ENCODE measurements at places on chromosomes 6 and 20. TPM values are rescaled to one million over a fixed set of nuclear protein-coding genes. Genes with fewer than 3 reads are reported as not detected.
A peak's percentile ranks its signal among the peaks of the same experiment; 100 is the strongest.

The PAX1 gene
- total RNA-seq = not detected

The POM121L2 gene
- total RNA-seq = not detected

The CFAP206 gene
- total RNA-seq = 0.28 TPM

DNA sequence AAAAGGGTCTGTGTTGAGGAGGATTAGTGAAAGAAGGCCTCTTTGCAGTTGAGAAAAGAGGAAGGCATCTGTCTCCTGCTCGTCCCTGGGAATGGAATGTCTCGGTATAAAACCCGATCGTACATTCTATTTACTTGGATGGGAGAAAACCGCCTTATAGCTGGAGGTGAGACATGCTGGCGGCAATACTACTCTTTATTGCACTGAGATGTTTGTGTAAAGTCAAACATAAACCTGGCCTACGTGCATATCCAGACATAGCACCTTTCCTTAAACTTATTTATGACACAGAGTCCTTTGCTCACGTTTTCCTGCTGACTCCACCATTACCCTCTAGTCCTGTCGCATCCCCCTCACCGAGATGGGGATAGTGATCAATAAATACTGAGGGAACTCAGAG lies 4.5 kb downstream of the TDP2 start:
- peaks cover 37% of the 10 kb centered on the region for H3K36me3 ChIP-seq
- no peak overlapping the region for H3K4me3 ChIP-seq

GRCh38 chr20:34951252-34951651 lies 4.4 kb downstream of the GSS start:
- H3K27me3 ChIP-seq = no peaks in the 10 kb centered on the region
- no peaks in the 10 kb centered on the region for H3K36me3 ChIP-seq
- H3K4me1 ChIP-seq = peaks cover 22% of the 10 kb centered on the region
- H3K4me3 ChIP-seq = no peak overlapping the region
- H3K27ac ChIP-seq = peak overlapping the region; percentile 96
- no peak for DNase-seq

DNA sequence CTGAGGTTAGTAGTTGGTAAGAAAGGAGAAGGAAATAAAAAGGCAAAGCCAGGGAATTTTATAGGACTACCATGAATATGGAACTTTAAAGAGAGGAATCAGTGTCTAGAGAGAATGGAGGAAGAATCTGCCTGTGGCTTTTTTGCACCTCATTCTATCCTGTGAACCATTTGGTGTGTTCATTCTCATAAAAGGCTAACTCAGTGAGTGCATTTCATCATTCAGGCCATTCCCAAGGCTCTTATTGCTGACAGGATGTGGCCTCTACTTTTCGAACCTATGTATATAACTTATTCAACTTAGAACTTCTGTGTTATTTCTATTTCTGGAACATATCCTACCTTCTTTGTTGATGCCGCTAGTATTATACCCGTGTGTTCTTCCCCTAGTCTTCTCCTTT lies 27.1 kb downstream of the HSF2 start:
- H3K27ac ChIP-seq = no peak overlapping the region
- H3K4me3 ChIP-seq = no peak overlapping the region
- DNase-seq = no peak
- H3K4me1 ChIP-seq = no peaks in the 10 kb centered on the region
- peaks cover 84% of the 10 kb centered on the region for H3K36me3 ChIP-seq

- no peaks in the 10 kb centered on the region for H3K27me3 ChIP-seq
- no peaks in the 10 kb centered on the region for H3K4me1 ChIP-seq
- no peak overlapping the region for H3K4me3 ChIP-seq
- no peak for DNase-seq
Measured at GRCh38 chr6:20919677-20920385, 385.6 kb downstream of the CDKAL1 start.

- H3K4me1 ChIP-seq = peaks cover 15% of the 10 kb centered on the region
- H3K27ac ChIP-seq = peak overlapping the region; percentile 74
- no peaks in the 10 kb centered on the region for H3K27me3 ChIP-seq
- H3K36me3 ChIP-seq = no peaks in the 10 kb centered on the region
- DNase-seq = no peak
- H3K4me3 ChIP-seq = peak overlapping the region; percentile 26
Measured at GRCh38 chr6:170137911-170138910, 152.7 kb downstream of the DLL1 start.

- DNase-seq = no peak
- no peak overlapping the region for H3K27ac ChIP-seq
- no peak overlapping the region for H3K4me3 ChIP-seq
- no peaks in the 10 kb centered on the region for H3K4me1 ChIP-seq
- no peaks in the 10 kb centered on the region for H3K27me3 ChIP-seq
- no peaks in the 10 kb centered on the region for H3K36me3 ChIP-seq
Measured at GRCh38 chr6:127182501-127182900, 64.0 kb downstream of the RSPO3 start.

- DNase-seq = no peak
- no peaks in the 10 kb centered on the region for H3K36me3 ChIP-seq
- peak overlapping the region; percentile 92 for H3K27ac ChIP-seq
Measured at GRCh38 chr6:110981202-110981600, 637 bp upstream of the RPF2 start.

DNA sequence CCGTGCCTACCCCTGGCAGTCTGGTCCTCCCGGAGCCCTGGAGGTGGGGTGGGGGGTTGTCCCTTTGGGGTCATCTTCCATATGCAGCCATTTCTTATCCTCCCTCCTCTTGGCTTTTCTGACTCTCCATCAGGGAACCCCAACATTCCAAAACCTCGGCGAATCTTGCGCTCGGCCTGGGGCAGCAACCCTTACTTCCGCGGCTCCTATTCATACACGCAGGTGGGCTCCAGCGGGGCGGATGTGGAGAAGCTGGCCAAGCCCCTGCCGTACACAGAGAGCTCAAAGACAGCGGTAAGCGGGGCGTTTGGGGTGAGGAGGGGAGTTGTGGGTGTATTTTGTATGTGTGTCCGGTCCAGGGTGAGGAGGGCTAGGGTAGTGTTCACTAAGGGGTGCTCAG lies 168.0 kb upstream of the RNF24 start:
- no peaks in the 10 kb centered on the region for H3K4me1 ChIP-seq
- H3K27me3 ChIP-seq = no peaks in the 10 kb centered on the region
- peaks cover 64% of the 10 kb centered on the region for H3K36me3 ChIP-seq
- no peak overlapping the region for H3K27ac ChIP-seq

- H3K27me3 ChIP-seq = peaks cover 96% of the 10 kb centered on the region
- no peak overlapping the region for H3K27ac ChIP-seq
- no peak for DNase-seq
- H3K4me1 ChIP-seq = peaks cover 45% of the 10 kb centered on the region
- no peak overlapping the region for H3K4me3 ChIP-seq
- H3K36me3 ChIP-seq = no peaks in the 10 kb centered on the region
Measured at GRCh38 chr20:21104921-21105320, 1.2 kb downstream of the LINC00237 start.

DNA sequence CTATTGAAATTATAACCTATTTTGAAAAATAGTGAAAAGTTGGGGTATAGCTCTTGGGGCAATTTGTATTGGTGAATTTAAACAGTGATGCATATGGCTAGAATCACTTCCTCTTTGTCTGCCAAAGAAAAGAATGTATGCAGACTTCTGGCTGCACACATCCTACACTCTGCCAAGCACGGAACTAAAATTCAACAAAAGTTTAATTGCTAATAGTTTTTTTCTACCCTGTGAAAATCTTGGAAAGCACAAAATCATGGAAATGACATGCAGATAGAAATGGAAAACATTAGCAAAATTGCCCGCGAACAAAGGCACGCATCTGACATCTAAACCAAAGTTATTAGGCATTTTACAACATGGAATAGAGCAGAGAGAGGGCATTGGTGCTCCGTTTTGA lies 106.4 kb upstream of the PDE10A start:
- H3K27me3 ChIP-seq = no peaks in the 10 kb centered on the region
- H3K4me1 ChIP-seq = peaks cover 22% of the 10 kb centered on the region
- H3K27ac ChIP-seq = no peak overlapping the region
- H3K36me3 ChIP-seq = no peaks in the 10 kb centered on the region

GRCh38 chr6:87745966-87746721 lies 44.1 kb upstream of the AKIRIN2 start:
- H3K4me1 ChIP-seq = no peaks in the 10 kb centered on the region
- H3K4me3 ChIP-seq = no peak overlapping the region
- DNase-seq = no peak
- no peak overlapping the region for H3K27ac ChIP-seq
- no peaks in the 10 kb centered on the region for H3K36me3 ChIP-seq
- no peaks in the 10 kb centered on the region for H3K27me3 ChIP-seq

DNA sequence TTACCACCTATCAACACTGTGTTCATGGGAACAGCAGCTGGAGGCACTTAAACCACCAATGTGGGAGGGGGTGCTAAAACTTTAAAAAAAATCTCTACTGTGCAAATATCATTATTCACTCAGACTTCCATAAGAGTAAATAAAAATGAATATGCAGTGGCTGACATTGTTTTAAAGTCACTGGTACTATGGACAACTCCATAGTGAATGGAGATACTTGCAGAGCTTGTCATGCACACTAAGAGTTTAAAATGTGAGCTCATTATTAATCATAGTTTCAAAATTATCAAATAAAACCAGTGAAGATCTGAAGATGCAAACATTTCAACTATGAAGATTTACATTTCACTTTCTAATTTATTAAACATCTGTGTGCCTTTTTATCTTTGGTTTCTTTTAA lies 54.4 kb downstream of the RFX6 start:
- no peak for DNase-seq
- no peaks in the 10 kb centered on the region for H3K36me3 ChIP-seq
- no peak overlapping the region for H3K4me3 ChIP-seq
- no peak overlapping the region for H3K27ac ChIP-seq
- no peaks in the 10 kb centered on the region for H3K4me1 ChIP-seq

DNA sequence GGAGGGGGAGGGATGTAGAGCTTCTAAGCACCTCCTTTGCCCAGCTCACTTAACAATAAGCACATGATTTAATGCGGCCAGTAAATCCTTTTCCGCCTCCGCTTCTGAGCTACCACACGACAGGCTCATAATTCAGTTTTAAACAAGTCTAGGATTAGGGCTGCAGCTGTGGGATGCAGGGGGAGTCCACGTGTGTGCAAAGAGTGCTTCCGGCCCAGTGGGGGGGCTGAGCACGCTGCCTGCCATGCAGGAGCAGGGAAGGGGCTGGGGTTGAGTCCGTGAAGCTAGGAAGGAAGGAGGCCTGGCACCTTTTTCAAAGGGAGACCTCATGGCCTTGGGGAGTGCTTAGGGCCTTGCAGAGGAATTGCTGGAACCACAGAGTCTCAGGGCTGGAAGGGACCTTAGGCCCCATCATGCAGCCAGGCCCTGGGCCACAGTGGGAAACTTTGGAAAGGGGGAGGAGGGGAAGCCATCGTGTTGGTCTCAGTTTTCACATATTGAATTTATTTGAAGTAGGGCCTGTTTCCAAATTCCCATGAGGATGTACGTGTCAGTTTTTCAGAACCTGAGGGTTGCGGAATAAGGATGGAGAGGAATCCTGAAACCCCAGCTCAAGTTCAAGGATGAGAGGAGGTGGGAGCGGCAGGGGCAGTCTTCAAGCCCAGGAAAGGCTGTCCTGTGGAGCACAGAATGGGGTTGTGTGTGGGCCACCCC lies 96.1 kb downstream of the VEGFA start:
- no peaks in the 10 kb centered on the region for H3K27me3 ChIP-seq
- no peak for DNase-seq
- no peaks in the 10 kb centered on the region for H3K4me1 ChIP-seq
- no peaks in the 10 kb centered on the region for H3K36me3 ChIP-seq
- no peak overlapping the region for H3K27ac ChIP-seq
- no peak overlapping the region for H3K4me3 ChIP-seq
